ENCODE measurements at places on chromosomes 1 and 21. TPM values are rescaled to one million over a fixed set of nuclear protein-coding genes. Genes with fewer than 3 reads are reported as not detected.

MFAP2 gene
- total RNA-seq = 131 TPM

CSF3R gene
- total RNA-seq = not detected

BRDT gene
- total RNA-seq = not detected

NTRK1 gene
- total RNA-seq = 1.1 TPM

RFX5 gene
- 108 TPM for total RNA-seq

ETS2 gene
- 7.5 TPM for total RNA-seq

Data from A375 (cell line).